ENCODE measurements at places on chromosomes 11 and 22.

DNA sequence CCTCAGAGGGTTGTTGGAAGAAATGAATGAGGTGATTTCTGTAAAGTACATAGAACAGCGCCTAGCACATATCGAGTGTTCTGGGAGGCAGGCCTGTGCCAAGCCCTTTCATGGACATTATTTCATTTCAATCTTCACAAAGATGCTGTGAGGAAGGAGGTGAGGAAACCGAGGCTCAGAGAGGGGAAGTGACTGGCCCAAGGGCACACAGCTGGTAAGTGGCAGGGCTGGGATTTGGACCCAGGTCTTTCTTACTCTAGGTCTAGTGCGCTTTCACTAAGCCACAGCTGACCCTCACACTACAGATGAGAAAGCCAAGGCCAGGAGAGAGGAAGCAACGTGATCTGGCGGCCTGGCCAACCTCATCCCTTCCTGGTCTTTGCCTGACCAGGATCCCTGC lies 2.0 kb downstream of the PELI3 start:
- no peak for DNase-seq

DNA sequence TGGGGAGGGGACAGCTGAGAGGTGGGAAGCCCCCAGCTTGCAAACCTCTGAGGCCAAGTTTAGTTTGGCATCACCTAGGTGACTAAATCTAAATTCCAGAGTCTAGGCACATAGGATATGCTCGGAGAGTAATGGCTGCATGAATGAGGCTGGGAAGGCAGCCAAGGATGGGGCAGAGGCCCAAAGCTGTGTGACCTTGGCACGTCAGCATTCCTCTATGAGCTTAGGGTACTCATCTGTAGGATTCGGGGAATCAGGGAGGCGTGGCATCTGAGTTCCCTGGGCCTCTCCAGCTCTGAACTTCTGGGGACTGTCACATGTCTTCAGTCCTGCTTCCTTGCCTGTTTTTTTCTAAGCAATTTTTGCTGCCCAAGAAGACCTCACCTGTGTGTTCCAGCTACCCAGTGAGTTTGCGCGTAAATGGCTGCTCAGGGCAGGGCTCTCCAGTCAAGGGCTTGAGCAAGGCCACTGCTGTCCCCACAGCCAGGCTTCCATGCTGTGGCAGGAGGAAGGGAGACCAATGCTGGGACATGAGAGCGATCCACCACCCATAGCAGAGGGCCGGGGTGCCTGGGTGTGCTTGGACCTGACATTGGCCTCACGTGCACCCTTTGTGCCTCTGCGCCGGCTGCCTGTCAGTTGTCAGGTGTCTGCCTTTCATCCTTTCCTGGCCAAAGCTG lies 13.9 kb downstream of the DAGLA start:
- DNase-seq: no peak

GRCh38 chr11:125494974-125495725 lies 915 bp downstream of the FEZ1 start:
- DNase-seq: no peak

DNA sequence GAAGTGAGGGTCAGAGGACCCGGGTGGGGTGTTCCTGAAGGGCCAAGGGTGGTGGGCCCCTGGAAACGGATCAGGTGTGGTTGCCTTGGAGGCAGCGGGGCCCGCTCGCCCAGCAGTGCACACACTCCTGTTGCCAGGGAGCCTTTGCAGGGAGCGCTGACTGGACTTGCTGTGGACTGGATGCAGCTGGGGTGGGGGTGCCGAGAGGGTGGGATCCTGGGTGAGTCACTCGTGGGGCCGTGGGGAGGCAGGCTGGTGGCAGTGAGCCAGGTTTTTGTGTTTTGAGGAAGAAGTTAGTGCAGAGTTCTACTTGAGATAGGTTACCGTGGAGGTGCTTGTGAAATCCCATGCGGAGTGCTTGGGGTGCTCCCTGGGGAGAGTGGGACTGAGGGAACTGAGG lies 1.3 kb downstream of the MRPL23 start:
- no peak for DNase-seq

All from stimulated activated CD4-positive, alpha-beta T cell treated with anti-CD3 and anti-CD28 coated beads, Interleukin-12 subunit alpha, Interleukin-12 subunit beta, amount 100 ng/mL, for 48 hours (primary cell).